Right cardiac atrium (tissue), 5 donors: ENCODE measurements at places on chromosomes 13 and 19. TPM values are rescaled to one million over a fixed set of nuclear protein-coding genes. Genes with fewer than 3 reads are reported as not detected.

GRCh38 chr19:19550485-19550929, 12.4 kb downstream of the CILP2 start:
- no peak for DNase-seq

GRCh38 chr19:48511800-48512503, at the start of gene LMTK3:
Gene LMTK3, minus strand, starts transcription at chr19:48511835. Its CDS starts 259 bp downstream, at chr19:48511576.
- DNase-seq: peak; percentile 72

DNA sequence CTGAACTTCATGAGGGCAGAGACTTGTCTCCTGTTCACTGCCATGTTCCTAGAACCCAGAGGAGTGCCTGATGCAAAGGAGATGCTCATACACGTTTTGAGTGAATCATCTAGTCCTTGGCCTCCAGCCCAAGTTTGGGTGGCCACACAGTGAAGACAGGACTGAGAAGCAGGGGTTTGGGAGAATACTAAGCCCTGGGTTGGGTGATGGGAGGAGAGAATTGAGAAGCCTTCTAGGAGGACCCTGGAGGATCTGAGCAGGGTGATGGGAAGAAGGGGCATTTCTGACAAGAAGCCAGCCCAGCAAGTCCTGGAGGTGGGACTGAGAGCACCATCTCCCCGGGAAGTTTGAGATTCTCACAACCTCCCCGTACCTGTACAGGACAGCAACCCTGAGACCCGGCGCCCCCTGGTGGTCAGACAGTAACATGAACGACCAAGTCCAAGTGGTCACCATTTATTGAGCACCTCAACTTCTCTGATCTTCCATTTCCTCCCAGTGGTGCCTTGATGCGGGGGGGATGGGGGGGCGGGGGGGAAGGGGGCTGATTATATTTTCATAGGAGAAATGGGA, 11.0 kb downstream of the CTU1 start:
- DNase-seq: peak; percentile 80

DNA sequence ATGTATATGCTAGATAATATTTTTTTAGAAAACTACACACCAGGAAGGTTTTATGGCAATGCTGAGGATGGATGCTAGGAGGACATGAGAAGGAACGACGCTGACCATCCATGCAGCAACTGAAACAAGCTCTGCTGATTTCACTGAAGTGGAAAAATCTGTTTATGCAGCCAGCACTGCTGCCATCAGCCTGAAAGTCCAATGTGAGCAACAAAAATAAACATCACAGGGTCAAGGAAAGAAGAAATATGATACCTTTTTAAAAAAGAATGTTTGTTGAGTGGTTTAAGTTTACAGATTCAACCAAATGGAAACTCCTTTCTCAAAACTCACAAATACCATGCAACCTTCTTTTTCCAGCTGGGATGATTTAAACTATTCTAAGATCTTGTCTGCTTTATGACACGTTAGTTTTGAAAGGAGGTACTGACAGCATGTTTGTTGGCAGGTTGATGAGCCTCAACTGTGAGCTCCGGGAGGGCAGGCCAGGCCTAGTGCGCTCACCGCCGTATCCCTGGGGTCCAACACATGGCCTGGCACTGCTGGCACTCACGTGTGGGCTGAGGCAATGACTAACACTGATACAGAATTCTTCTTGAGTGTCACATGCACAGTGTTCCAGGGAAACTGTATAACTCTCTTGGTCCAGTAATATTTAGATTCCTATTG, 46.8 kb downstream of the LATS2 start:
- peak; percentile 81 for DNase-seq

Gene FOSB
- 8.4 TPM for total RNA-seq

Gene SIRT2
- 58.3 TPM for total RNA-seq

Gene WASF3
- total RNA-seq: 14.9 TPM
